ENCODE measurements at places on chromosomes 5 and 9.

DNA sequence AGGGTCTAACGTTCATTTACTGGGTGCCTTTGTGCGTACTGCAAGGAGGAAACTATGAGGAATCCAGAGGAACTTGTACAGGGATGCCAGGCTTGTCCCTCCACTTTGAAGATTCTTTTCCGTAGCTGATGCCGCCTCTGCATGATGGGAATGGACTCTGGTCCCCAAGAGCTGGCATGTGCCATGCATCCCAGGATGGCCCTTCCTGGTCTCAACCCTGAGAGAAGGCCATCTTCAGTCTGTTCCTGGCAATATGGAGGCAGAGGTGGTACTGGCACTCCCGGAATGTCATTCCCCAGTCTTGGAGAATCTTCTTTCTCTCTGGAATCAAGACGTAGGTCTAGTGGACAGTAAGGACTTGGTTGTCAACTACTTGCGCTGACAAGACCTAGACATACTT lies 61.5 kb downstream of the BASP1 start:
- DNase-seq: no peak

GRCh38 chr5:94423411-94423810 lies 195.0 kb downstream of the KIAA0825 start:
- DNase-seq: no peak

- DNase-seq: peak; percentile 76
Observed at GRCh38 chr5:124906339-124907097, 160.1 kb upstream of the ZNF608 start.

- no peak for DNase-seq
Observed at GRCh38 chr9:88992556-88992955, 1.3 kb downstream of the S1PR3 start.

DNA sequence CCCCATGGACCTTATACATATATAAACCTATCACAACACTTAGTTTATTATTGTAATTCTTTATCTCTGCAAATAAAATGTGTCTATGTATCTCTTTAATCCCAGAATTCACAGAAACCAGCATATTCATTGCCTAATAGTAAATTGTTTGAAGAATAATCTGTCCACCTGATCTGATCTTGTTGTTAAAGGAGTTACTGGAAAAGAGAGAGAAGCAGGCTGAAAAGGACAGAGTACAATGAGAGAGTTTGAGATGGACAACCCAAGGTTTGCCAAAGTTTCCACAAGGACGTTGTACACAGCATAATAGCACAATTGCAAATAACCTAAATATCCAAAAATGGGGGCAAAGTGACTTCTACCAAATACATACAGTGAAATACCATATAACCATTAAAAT lies 23.8 kb downstream of the PLPP1 start:
- no peak for DNase-seq

DNA sequence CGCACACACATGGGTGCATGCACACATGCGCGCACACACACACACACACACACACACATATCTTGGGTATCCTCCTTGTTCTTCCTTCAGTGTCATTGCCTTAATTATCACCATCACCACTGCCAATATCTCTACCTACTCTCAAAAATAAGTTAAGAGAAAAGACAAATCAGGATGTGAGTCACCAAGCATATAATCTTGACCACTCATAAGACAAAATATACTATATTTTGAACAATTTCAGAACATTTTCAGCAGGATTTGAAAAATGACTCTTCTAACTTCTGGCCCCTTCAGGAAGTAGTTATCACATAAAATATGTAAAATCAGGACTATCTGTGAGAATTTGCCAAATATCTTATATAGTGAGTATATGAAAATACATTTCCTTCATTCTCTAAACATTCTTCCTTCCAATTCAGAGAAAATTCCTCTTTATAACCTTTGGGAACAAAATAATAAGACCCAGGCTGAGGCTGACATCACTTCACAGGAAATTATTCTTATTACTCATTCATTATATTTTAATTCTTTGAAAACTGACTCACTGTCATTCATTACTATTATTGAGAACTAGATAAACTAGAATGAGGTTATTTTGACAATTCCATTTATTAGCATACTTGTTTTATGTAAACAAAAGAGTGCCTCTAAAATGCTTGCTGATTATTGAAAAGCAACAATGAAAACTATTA lies 772.0 kb upstream of the ACO1 start:
- DNase-seq: no peak

GRCh38 chr5:81017320-81017719 lies 57.2 kb downstream of the RASGRF2 start:
- DNase-seq: no peak

GRCh38 chr5:74576941-74577456 lies 63.5 kb downstream of the ENC1 start:
- DNase-seq: no peak

DNA sequence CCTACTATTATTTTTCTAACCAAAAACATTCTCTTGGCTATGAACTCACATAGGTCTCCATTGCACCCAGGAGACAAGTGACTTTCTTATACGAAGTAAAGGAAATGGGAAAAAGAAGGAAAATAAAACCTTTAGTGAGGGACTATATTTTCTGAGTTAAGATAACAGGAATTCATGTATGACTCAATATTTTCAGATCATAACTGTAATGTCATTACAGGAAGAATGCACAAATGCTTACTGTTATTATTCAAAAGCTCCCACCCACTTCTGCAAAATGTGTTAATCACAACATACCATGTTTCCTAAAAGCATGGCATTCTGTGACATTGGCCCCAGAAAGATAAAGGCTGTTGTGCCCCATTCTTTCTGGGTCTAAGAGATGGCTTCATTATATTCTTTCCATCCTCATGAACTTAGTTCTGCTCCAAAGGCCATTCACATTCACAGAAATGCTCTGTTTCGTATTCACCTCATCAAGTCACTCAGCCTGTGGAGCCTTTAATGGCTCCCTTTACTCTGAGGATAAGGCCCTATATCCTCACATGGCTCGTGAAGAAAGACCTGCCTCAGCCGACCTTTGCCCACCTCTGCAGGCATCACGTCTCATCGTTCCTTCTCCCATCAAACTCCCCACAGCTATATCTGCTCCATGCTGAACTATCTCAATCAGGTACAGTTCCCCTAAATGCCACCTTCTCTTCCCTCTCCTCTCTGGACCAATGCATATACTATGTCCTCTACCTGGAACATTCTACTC lies 77.0 kb downstream of the ABCA1 start:
- DNase-seq: no peak

- no peak for DNase-seq
Observed at GRCh38 chr9:9100070-9100469, 1300.5 kb upstream of the DMAC1 start.

GRCh38 chr5:81408496-81408895 lies 14.6 kb upstream of the ACOT12 start:
- no peak for DNase-seq

GRCh38 chr5:98041661-98042060 lies 731.8 kb upstream of the RGMB start:
- DNase-seq: no peak

DNA sequence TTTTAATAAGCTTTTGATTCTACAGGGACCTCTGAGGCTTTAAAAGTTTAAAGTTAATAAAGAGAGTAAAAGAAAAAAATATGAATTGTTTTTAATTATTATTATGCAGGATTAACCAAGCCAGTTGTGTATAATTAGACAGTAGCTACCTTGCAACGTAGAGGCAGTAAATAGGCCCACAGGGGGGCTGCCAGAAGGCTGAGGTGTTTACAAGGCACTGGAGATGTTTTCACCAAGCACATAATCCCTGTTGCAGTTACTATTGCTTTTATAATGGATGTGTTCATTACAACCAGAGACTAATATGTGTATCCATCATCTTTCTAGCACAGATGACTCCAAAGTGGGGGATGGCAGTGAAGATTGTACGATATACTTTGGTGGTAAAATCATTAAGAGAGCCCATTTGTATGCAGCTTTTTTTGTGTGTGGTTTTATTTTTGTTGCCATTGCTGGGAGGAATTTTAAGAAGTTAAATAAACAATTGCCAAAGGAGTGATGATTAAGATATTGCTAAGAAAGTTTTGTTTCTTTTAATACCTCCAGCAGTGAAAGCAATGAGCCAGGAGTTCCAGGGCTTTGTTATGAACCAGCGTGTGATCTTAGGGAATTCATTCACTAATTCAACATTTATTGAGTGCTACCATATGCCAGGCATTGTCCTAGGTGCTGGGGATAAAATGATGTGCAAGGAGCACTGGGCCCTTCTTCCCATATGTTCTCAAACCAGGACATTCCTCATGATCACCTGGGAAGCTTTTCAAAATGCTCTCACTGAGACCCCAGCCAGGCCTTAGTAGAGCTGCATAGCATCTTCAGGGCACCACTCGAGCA lies 138.7 kb upstream of the EFNA5 start:
- no peak for DNase-seq
